ENCODE measurements at places on chromosomes 6 and 20. TPM values are rescaled to one million over a fixed set of nuclear protein-coding genes. Genes with fewer than 3 reads are reported as not detected.

- no peak overlapping the region for H3K27ac ChIP-seq
- no peaks in the 10 kb centered on the region for H3K36me3 ChIP-seq
- H3K4me1 ChIP-seq: no peaks in the 10 kb centered on the region
- peaks cover 12% of the 10 kb centered on the region for H3K27me3 ChIP-seq
- H3K4me3 ChIP-seq: no peak overlapping the region
- no peak for DNase-seq
These were observed 6.8 kb downstream of the SNAP91 start for GRCh38 chr6:83702077-83702476.

- H3K27ac ChIP-seq: no peak overlapping the region
- DNase-seq: no peak
- no peaks in the 10 kb centered on the region for H3K36me3 ChIP-seq
- no peaks in the 10 kb centered on the region for H3K4me1 ChIP-seq
- H3K27me3 ChIP-seq: no peaks in the 10 kb centered on the region
- no peak overlapping the region for H3K4me3 ChIP-seq
These were observed 42.0 kb upstream of the MAP3K4 start for GRCh38 chr6:160949531-160949930.

The FLRT3 gene
- 62.5 TPM for polyA plus RNA-seq

The ALDH8A1 gene
- polyA plus RNA-seq: 1.1 TPM

DNA sequence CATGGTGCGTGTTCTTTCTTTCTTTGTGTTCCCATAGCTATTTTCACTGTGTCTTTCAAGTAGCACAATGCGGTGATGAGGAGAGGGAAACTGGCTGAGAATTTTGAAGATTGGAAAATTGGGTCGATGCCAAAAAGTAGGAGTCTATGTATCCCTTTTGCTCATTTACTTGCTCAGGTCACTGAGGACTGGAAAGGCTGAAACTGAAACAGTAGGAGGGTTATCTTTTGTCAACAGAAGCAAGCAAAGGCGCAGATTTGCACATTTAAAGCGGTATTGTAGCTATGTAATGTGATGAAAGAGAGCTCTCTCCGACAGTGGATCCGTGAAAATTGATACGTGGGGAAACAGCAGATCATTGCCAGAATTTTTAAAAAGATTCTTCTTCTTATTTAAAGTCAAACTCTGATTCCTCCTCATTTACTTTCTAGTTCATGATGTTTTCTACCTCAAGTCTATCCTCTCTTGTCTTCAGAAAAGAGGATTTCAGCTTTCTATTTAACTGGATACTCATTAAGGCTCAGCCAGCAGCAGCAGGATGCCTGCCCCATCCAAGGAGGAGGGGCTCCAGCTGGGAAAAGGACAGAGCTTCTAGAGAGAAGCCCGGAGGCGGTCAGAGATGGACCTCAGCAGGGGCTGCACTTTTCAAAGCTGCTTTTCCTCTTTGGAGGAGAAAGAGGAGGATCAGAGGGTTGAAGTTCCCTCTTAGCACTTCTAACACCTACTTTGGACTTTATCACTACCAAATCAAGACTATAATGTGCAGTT, 15.9 kb upstream of the FYN start:
- H3K4me1 ChIP-seq: no peaks in the 10 kb centered on the region
- DNase-seq: no peak
- no peaks in the 10 kb centered on the region for H3K36me3 ChIP-seq
- H3K27me3 ChIP-seq: peaks cover 5% of the 10 kb centered on the region
- H3K4me3 ChIP-seq: peak overlapping the region; percentile 7

DNA sequence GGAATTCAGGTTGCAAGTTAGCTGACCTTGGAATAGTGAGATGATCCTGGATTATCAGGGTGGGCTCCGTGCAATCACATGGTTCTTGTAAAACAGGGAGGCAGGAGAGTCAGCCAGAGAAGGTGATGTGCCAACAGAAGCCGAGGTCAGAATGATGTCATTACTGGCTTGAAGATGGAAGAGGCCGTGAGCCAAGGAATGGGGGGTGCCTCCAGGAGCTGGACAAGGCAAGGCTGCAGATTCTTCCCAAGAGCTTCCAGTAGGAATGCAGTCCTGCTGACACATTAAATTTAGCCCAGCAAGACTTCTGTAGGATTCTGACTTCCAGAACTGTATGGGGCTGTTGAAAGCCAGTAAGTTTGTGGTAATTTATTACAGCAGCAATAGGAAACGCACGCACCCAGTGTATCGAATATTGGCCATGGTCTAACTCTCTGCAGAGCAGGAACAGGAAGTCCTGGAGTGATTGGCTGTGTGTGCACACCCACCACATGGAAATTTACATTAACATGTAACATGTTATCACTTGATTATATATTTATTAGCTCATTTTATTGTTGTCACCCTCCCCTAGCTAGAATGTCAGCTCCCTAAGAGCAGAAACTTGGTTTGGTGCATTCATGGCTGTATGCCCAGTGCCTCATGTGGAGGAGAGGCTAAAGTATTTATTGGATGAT, 19.1 kb downstream of the SLC24A3 start:
- DNase-seq: no peak
- no peaks in the 10 kb centered on the region for H3K27me3 ChIP-seq
- no peaks in the 10 kb centered on the region for H3K36me3 ChIP-seq
- peaks cover 2% of the 10 kb centered on the region for H3K4me1 ChIP-seq

The CYP24A1 gene
- polyA plus RNA-seq: 0.07 TPM

The BEND6 gene
- 0.54 TPM for polyA plus RNA-seq

GRCh38 chr6:165776691-165777090, 113.7 kb upstream of the PDE10A start:
- no peaks in the 10 kb centered on the region for H3K4me1 ChIP-seq
- H3K27ac ChIP-seq: no peak overlapping the region
- H3K27me3 ChIP-seq: peaks cover 9% of the 10 kb centered on the region
- no peak overlapping the region for H3K4me3 ChIP-seq
- DNase-seq: no peak

Measured in small intestine (tissue), 16 donors.